ENCODE measurements at places on chromosomes 3 and 15.

DNA sequence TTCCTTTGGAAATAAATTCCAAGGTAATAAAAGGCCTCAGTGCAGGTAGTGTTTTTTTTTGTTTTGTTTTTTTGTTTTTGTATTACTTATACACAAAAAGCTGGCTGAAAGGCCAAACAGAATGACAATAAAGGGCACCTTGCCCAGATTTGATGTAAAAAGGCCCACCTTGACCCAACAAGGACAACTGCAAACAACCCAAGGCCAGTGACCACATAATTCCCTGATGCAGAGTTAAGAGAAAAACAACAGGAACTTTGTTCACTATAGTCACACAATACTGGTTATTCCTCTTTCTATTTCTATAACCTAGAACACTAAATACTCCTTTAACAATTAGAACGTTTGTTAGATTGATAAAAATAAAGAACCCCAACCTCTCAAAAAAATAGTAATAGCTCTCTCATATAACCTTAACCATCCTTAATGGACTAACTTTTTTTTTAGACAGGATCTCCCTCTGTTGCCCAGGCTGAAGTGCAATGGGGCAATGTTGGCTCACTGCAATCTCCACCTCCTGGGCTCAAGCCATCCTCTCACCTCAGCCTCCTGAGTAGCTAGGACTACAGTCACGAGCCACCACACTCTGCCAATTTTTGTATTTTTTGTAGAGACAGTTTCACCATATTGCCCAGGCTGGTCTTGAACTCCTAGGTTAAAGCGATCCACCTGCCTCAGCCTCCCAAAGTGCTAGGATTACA is 113.3 kb downstream of the MAGI1 start:
- no peak for DNase-seq

DNA sequence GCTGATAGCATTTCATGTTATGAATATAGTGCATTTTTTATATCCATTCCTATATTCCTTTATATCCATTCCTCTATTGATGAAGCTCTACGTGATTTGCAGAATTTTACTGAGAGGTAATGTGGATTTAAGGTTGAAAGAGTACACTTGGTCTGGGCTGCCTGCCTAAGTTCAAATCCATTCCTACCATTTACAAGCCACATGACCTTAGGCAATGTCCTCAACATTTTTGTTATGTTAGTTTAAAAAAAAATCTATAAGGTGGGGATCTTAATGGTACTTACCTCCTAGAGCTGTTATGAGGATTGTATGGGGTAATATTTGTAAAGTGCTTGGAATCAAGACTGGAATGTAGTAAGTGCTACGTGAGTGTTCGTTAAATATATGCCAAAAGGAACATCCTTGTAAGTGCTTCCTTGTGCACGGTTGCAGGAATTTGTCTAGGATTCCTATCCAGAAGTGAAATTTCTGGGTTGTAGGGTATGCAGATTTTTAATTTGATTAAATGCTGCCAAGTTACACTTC is 11.2 kb upstream of the VEPH1 start:
- no peak for DNase-seq

DNA sequence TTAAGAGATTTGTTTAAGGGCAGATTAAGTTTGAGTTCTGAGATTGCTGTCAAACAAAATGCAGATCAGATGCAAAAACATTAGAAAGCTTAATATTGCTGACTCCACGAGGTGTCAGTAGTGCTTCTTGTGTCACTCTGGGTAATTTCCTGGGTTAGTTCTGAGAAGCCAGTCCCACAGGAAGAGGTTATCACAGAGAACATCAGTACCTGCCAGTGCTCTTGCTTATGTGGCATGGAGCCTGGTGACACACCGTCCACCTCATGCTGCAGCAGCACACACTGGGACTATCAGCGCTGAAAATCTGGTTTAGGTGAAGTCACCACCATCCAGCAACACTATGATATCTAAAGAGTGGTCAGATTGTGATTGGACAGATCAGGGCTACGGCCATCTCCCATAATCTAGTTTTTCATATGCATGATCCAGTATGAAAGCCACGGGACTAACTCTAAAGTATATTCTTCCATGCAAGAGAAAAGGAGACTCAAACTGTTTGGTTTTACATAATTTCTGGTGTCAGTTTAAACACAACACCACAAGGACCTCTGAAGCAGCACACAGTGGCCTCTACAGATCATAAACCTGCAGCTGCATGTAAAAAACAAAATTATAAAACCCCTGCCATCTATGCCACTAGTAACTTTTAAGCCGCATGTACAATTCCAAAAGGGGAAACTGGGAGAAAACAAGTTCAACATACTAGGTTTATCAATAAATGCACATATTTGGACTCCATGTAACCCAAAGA is 36.1 kb upstream of the MYO5C start:
- DNase-seq, result no peak

- DNase-seq, result no peak
Measured at GRCh38 chr3:83002869-83003445, 1241.5 kb upstream of the GBE1 start.

DNA sequence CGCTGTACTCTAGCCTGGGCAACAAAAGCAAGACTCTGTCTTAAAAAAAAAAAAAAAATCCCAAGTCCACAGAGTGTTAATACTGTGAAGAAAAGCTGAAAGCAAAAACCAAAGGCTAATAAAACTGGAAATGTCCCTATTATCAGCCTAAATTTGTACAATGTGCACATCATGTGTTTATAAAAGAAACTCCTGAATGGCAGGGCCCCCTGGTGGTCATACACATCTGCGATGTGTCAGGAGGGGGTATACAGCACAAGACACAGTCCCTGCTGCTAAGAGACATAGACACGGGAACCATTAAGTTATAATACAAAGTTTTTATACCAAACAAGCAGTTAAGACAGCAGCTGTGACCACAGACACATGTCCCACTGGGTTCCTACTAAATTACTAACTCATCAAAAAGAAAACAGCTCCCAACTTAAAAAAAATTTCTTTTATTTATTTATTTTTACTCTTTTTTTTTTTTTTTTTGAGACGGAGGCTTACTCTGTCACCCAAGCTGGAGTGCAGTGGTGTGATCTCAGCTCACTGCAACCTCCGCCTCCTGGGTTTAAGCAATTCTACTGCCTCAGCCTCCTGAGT is 31.0 kb downstream of the IDH2 start:
- peak; percentile 47 for DNase-seq

DNA sequence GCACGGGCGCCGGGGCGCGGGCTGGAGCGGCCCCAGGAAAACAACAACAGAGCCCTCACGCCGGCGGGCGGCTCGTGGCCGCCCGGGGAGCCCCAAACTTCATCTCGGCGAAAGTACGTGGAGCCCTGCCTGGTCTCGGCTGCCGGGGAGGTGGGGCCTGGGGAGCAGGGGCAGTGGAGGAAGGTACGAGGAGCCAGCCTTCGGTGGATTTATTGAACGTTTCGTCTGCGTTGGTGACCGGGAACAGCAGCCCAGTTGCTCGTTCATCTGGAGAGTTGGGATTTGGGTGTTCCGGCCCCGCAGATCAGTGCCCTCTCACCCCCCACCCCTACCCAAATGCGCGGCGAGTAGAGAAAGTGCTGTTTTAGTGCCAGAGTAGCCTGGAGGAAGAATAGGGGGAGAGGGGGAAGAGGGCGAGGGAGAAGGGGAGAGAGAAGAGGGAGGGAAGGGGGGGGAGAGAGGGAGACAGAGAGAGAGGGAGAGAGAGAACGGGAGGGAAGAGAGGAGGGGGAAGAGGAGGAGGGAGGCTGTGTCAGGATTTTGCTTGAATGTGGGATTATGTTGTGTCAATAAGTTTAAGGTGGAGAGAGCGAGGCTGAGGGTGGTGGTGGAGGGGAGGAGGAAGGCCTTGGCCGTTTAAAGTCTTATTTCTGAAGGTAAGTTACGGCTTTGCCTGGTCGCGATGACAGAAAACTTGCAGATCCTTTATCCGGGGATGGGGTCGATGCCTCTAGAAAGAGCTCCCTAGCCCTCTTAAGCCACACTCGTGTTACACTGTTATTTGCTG is 970 bp downstream of the BBX start:
- no peak for DNase-seq

- DNase-seq, result no peak
Measured at GRCh38 chr15:100230784-100231183, 111.0 kb downstream of the ADAMTS17 start.

- DNase-seq, result no peak
Measured at GRCh38 chr3:9749296-9749644, 482 bp upstream of the OGG1 start.

- no peak for DNase-seq
Measured at GRCh38 chr3:170024581-170024980, 13.2 kb upstream of the GPR160 start.

- no peak for DNase-seq
Measured at GRCh38 chr3:160171813-160172212, 53.4 kb upstream of the C3orf80 start.

DNA sequence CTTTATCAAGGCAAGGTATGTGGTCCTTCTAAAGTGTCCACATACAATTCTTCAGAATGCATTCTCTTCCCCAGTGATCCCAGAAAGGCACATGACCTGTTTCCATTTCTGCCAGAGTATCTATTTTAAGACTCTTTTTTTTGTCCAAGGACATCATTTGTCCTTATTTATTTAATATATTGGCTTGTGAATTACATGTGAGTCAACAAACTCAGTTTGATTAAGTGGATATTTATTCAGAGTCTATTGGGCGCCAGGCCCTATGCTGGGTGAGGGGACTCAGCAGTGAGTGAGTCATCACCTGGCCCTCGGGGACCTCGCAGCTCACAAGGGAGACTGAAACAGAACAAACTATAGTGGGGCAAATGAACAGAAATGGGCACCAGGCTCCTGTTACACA is 136.8 kb downstream of the SNRK start:
- DNase-seq, result no peak

DNA sequence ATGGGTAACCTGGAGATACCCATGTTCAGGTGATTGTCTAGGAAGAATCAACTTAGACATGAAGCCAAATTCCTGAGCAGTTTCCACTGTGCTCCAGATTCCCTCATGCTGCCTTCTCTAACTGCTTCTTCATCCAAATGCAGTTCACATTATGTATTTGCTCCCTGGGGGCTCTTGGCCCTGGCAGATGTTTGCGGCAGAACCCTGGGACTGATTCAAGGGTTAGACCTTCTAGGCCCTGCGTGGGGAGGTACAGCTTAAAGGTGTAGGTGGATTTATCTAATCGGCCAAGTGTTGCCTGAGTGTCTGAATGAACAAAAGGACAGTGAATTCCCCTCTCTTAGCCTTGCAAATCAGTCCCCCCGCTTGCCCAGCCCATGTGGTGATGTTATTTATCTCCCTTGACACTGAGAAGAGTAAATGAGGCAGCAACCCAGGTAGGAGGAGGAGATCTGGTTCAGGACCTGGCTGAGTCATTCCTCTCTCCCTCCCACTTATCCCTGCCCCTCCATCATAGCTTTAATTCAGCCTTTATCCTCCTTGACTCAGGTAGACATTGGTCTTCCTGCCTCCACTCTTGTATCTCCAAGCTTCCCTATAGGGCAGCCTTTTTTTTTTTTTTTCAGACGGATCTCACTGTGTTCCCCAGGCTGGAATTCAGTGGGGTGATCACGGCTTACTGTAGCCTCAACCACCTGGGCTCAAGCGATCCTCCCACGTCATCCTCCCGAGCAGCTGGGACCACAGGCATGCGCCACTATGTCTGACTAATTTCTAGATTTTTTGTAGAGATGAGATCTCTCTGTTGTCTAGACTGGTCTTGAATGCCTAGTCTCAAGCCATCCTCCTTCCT is 54.8 kb downstream of the MAGEF1 start:
- DNase-seq, result peak; percentile 55

DNA sequence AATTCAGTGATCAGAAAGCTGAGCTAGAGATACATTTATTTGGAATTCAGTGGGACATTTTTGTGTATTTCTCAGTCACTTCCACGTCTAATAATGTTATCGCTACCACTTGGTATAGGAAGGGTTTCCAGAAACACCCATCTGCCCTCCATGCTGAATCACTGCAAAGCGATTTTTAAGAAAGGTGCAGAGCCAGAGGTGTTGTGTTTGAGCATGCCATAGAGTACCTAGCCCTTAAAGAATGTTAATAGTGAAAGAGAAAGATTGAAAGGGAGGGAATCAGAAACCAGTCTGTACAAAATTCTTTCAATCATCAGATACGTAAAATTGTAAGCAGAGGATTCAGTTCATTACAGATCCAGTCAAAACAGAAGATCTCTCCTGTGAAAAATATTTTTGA is 80.1 kb upstream of the ARL6 start:
- DNase-seq, result no peak

DNA sequence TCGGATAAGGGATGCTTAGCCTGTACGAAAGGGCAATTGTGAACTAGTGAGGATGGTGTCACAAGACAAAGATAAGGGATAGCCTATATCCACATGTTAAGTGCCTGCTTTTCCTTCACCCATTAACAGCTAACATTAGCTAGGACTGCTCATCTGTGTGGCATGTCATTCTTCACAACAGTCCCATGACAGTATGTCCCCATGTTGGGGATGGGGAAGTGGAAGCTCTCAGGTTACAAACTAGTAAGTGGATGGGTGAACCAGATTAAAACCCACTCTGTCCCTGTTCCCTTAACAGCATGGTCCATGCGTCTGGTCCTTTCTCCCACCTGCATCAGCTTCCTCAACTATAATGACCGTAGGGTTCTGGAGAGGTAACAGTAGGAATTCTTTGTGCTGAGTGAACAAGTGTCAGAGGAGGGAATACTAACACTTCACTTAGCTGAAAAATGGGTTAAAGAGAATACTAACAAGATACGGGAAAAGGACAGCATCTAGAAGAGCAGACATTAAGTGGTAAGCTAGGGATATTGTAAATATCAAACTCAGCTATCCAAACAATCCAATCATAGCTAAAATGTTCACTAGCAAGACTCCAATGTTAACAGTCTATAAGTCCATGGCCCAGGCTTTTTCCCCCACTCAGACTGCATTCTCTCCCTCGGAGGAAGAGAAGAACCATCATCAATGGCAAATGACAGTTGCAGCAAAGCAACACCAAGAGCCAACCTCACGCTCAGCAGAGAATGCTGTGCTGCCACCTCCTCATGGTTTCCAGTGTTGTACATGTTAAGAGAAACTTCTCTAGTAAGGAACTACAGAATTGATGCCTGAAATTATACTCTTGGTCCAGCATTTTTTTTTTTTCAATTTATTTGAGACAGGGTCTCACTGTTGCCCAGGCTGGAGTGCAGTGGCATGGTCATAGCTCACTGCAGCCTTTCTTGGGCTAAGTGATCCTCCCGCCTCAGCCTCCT is 5.0 kb downstream of the RPLP1 start:
- no peak for DNase-seq

DNA sequence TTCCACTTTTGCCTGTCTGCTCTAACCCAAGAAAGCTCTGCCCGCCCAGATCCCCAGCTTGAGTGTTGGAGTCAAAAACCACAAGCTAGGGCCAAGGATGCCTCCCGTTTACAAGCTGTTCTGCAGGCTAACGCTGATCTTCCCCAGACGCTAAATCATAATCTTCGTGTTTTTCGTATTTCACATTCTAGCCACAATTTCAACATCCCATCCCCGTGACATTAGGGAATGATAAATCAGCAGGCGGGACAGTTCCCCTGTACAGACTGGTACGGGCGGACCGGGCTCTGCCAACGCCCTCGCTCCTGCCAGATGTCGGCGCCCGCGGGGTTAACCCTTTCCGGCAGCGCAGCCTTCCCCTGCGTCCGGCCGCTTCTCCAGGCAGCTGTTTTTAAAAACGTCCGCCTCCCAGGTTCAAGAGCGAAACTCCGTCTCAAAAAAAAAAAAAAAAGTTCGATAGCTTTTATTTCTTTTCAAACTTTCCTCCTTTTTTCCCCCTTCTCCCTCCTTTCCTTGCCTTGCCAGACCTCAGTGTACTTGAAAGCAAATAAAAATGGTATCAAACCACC is 81.0 kb upstream of the BNC1 start:
- DNase-seq, result peak; percentile 77
